ENCODE measurements at places on chromosomes 16 and 17.
A peak's percentile ranks its signal among the peaks of the same experiment; 100 is the strongest.

DNA sequence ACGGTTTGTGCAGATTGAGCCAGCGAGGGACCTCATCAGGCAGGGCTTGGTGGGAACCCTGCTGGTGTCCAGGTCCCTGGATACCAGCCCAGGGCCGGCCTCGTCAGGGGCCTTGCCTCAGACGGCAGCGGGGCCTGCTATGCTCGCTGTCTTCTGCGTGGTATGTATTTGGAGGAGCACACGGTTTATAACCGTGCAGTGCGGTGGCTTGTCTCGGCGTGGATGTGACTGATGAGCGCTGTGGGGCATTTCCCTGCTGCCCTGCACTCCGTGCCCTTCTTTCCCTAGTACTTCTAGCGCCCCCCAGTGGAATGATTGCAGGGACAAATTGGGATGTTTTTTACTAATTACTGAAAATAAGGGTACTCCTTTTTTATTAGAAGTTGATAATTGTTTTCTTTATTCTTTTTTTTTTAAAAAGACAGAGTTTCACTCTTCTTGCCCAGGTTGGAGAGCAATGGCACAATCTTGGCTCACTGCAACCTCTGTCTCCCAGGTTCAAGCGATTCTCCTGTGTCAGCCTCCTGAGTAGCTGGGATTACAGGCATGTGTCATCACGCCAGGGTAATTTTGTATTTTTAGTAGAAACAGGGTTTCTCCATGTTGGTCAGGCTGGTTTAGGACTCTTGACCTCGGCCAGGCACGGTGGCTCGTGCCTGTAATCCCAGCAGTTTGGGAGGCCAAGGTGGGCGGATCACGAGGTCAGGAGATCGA lies 15.3 kb downstream of the TBCD start:
- peak; percentile 39 for DNase-seq

- no peak for DNase-seq
These were observed 12.1 kb downstream of the ATP2A3 start for GRCh38 chr17:3952186-3952585.

GRCh38 chr16:4283441-4283840 lies 10.6 kb upstream of the TFAP4 start:
- no peak for DNase-seq

DNA sequence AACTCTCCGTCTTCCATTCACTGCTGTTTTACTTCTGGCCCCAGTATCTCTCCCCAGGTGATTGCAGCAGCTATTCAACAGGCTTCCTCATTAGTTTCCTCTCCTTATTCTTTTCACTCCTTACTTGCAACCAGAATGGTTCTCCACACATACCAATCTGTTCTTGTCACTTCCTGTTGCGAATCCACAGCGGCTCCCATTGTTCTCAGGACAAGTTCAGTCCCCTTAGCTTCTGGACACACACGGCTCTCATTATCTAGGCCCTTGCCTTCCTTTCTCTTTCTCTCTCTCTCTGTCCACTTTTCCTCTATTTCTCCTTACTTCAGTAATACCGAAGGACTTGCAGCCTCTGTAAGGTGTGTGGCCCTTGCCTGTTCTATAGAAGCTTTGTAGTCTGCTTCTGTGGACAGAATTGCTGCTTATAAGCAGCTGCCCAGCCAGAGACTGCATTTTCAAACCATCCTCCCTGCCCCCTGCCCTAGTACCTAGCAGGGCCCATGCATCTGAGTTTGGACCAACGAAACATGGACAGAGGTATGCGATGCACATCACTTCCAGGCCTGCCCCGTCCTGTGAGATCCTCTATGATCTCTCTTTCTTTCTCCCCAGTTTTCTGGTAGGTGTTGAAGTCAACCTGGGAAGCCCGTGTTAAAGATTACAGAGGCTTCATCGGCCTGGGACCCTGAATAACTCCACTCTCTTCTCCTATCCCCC lies 45.7 kb downstream of the VAT1L start:
- no peak for DNase-seq

GRCh38 chr16:84332975-84333684 lies 35.2 kb upstream of the ATP2C2 start:
- no peak for DNase-seq

- DNase-seq: no peak
These were observed 59.8 kb downstream of the AMFR start for GRCh38 chr16:56365552-56365951.

GRCh38 chr17:75908201-75908600 lies 3.5 kb upstream of the MRPL38 start:
- DNase-seq: no peak

GRCh38 chr17:8025176-8025911 lies 13.5 kb upstream of the ALOX15B start:
- DNase-seq: no peak

DNA sequence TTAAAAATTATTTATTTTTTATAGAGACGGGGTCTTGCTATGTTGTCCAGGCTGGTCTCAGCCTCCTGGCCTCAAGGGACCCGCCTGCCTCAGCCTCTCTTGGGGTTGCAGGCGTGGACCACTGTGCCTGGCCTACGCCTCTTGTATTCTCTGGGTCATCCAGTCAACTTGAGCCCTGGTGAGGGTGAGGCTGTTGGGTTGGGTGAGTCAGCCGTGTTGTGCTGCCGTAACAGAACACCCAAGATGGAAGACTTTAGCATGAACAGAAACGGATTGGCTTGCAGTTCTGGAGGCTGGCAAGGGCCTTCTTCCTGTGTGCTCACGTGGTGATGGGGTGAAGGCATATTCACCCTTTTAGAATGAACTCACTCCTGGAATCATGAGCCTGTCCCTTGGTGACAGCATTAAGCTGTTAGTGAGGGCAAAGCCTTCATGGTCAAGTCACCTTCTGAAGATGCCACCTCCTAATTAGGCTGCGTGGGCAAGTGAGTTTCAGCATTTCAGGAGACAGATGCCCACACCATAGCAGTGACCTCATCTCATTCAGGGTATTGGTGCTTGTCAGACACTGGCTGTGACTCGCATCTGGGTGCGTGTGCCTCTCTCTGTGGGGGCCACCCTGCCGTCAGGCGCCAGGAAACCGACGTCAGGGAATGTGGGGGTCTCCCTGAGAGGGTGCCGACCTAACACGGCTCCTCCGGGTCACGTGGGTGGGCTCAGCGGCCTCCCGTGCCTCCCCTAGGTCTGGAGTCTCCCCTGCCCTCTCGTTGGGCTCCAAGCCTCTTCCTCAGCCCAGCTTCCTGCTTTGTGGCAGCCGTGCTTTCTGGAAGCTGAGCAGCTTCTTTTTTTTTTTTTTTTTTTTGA lies 49.8 kb downstream of the WDR45B start:
- no peak for DNase-seq

DNA sequence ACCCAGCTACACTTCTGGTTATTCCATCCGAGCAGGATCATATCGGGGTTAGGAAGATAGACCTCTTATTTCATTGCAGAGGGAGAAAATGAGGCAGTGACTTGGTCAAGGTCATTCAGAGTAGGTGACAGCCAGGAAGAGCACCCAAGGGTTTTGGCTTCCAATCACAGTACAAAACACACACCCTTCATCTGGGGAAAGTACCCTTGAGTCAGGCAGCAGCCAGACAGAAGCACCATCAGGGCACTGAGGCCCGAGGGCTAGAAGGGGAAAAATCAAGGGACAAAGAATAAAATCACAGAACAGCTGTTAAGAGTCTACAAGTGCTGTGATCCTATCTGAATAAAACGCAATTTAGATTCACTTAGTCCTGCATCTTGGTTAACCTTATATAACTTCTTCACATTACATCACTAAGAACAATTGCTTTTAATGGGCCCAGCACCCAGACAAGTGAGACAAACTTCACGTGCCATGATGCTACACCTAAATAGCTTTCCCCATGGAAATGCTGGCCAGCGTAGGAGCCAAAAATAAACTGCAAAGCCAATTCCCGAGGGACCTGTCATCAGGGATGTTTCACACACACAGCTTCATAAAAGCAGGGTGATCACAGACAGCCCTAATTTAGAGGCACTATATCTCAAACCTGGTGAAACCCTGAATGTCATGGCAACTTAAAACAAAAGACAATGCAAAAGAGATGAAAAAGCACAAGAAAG lies 4.9 kb downstream of the UBE2O start:
- no peak for DNase-seq

- DNase-seq: no peak
These were observed 9.2 kb downstream of the SP2 start for GRCh38 chr17:47905221-47905733.

GRCh38 chr16:21590287-21590686 lies 9.1 kb upstream of the METTL9 start:
- no peak for DNase-seq

- DNase-seq: no peak
These were observed 109.7 kb downstream of the RAP1GAP2 start for GRCh38 chr17:2905696-2906501.

- no peak for DNase-seq
These were observed 9.5 kb upstream of the ADAM11 start for GRCh38 chr17:44749076-44749979.

DNA sequence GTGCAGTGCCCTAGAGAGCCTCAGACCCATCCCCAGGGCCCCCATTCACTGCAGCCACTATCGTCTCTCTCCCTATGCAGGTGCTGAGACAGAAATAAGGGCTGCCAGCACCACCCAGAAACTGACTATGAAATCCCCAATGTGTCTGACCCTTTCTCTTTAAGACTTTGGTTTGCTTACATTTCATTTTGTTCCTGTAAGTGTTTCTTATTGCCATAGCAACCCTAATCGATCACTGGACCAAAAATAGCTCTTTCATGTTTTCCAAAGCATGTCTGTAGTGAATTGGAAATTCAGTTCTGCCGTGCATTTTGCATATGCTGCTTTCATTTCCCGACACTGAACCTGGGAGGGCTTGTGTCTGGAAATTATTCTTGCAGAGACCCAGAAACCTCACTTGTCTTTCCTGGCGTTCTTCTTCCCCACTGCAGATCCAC lies 148.7 kb upstream of the NOL11 start:
- no peak for DNase-seq

DNA sequence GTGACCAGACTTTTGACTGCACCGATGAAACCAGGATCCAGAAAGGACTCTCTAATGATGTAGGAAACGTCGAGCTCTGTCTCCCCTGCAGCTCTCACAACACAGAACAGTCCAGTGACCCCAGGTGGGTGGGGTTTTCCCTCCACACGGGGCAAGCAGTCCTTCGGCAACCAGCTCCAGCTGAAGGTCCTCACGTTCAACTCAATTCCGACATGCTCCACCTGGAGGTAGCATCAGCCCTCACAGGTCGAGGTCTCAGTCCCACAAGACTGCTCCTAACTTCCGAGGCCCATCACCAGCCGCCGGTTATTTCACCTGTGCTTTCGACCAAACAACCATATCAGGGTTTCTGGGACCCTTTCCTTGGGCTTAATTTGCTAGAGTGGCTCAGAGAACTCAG lies 28.2 kb downstream of the ITGAE start:
- no peak for DNase-seq

DNA sequence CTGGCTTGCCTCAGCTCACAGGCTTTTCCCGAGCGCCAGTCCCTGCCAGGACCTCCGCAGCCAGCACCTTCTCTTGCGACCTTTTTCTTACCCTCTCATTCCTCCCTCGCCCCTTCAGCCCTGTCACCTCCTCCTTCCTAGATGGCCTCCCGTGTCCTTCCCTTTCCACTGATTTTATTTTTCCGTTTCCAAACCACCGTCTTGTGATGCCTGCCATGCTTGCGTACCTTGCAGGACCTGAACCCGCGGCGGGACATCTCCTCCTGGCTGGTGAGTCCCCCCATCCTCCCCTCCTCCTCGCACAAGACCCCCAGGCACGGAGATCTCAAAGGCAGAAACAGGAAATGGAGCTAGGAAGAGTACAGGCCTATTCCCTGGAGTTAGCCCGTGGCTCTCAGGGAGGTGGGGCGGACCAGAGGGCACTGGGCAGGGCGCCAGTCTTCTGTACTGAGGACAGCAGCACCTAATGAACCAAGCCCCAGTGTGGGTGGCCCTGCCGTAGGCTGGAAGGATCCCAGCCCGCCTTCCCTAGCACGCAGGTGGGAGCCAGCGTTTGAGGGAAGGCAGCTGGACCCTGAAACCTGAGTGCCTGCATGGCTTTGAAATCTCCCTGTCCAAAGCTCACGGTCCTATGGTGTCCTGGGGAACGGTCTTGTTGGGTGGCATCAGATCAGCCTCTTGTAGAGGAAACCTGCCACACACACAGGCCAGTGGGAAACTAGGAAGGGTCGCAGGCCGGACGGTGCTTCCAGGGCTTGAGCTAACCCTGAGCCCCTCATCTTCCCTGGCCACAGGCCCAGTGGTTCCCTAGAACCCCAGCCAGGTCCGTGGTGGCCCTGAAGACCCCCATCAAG lies 612 bp downstream of the CISD3 start:
- no peak for DNase-seq

GRCh38 chr17:18039535-18040260 lies 490 bp downstream of the GID4 start:
- no peak for DNase-seq

DNA sequence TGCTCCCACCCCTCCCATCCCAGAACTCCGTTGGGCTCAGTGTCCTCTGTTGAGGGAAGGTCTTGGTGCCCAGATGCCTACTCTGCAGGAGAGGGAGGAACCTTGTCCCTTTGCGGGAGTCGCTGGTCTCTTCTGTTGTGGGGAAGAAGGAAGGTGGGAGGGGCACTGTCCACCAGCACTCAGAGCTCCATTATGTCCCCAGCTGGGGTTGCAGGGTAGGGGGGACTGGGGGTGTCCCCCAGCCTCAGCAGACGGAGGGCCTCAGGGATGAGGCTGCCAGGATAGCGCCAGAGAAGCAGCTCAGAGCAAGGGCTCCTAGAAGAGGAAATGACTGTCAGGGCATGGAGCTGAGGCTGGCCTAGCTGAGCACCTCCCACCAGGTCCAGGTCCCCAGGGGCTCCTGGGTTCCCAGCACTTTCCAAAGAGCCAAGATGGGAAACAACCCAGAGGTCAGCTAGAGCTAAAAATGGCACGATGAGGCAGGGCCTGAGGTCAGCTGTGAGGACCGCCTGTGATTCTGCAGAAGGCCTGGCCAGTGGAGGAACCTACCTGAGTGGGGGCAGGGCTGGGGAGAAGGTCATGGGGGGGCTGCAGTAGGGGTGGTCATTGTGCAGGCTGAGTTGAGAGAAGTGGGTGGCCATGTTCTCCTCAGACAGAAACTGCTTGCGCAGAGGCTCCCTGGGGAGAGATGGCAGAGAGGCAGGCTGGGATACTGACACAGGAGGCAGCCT lies 893 bp downstream of the HCFC1R1 start:
- DNase-seq: no peak

GRCh38 chr16:87851601-87852000 lies 17.7 kb downstream of the SLC7A5 start:
- DNase-seq: no peak

GRCh38 chr16:46932802-46933201 lies 40.7 kb downstream of the DNAJA2 start:
- no peak for DNase-seq

DNA sequence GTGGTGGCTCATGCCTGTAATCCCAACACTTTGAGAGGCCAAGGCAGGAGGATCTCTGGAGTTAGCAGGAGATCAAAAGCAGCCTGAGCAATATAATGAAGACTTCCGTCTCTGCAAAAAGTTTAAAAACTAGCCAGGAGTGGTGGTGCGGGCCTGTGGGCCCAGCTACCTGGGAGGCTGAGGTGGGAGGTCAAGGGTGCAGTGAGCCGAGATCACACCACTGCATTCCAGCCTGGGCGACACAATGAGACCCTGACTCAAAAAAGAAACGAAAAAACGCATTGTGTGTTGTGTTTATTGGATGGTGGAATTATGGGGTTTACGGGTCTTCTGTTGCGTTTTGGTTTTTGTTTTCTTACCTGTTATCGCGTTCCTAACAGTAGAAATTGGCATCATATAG lies 863 bp upstream of the DDX19A start:
- DNase-seq: no peak

GRCh38 chr17:57766318-57766943 lies 21.3 kb upstream of the CCDC182 start:
- no peak for DNase-seq

- no peak for DNase-seq
These were observed 46.1 kb upstream of the DNAJA2 start for GRCh38 chr16:47019568-47019967.

- DNase-seq: peak; percentile 59
These were observed 51.8 kb upstream of the JPH3 start for GRCh38 chr16:87550495-87550961.

Measured in activated CD4-positive, alpha-beta T cell treated with anti-CD3 and anti-CD28 coated beads, Interleukin-2, amount 50 U/mL, for 1 hour (primary cell).